Neural progenitor cell (in vitro differentiated cells): ENCODE measurements at places on chromosomes 2 and 18. TPM values are rescaled to one million over a fixed set of nuclear protein-coding genes. Genes with fewer than 3 reads are reported as not detected.

- peak; percentile 82 for DNase-seq
Observed at GRCh38 chr2:25132299-25132635, 36.1 kb downstream of the POMC start.

DNA sequence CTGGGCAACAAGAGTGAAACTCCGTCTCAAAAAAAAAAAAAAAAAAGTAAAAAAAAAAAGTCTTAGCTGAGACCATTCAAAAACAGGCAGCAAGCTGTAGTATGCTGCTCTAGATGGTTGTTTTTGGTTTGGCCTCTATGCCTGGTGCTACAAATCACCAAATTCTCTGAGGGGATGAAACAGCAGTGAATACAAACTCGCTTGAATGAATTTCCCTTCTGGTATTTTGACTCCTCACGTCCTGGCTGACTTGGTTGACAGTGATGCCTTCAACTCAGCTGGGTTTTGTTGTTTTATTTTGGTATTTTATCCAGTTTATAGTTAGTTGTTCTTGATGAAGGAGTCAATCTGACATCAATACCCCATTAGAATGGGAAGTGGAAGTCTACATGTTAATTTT is 3.3 kb upstream of the TCF7L1 start:
- DNase-seq, result no peak

DNA sequence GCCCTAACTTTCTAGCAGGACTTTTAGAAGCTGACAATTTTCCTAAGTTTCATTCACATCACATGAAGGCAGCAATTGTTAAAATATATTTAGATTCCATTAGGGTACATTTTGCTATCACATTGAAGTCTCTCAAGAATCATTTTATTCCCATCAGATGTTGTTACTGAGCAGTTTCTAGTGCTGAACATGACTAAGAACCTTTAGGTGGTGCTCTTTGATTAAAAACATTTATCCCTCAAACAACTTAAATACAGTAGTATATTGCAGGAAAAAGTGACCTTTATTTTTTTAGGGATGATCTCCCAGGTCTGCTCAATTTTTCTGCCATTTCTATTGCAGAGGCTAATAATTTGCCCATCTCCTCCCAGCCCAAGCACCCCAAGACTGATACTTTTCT is 22.9 kb upstream of the NARS1 start:
- no peak for DNase-seq

ACVR1C gene
- total RNA-seq, result 0.93 and 3.0 TPM in 2 replicates

DNA sequence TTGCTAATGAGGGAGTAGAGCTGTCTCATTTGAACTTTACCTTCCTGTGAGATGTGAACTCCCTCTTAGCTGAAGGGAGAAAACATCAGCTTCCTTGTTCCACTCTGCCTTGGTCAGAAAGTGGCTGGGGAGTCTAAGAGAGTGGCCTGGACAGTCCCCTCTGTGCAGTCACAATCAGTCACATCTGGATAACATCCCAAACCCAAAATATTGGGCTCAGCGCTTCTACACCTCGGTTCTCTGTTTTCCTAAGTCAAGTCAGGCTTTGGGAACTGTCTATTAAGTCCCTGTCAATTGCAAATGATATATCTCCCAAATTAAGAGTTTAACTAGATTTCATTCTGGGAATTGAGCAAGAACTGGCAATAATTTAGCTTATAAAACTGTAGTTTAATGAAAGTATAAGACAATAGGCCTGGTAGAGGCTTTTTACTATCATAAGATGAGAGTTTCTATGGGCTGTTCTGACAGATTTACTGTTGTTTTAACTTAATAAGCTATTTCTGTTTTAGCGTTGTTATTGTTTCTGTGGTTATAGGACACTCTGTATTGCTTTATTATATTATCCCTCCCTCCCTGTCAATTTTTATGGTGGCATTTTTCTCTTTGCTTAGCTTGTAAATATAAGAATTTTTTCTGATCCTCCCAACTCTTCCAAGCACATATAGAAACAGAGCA is 135.1 kb upstream of the LHCGR start:
- no peak for DNase-seq

STEAP3 gene
- 0.30 and 1.2 TPM in 2 replicates for total RNA-seq

DNA sequence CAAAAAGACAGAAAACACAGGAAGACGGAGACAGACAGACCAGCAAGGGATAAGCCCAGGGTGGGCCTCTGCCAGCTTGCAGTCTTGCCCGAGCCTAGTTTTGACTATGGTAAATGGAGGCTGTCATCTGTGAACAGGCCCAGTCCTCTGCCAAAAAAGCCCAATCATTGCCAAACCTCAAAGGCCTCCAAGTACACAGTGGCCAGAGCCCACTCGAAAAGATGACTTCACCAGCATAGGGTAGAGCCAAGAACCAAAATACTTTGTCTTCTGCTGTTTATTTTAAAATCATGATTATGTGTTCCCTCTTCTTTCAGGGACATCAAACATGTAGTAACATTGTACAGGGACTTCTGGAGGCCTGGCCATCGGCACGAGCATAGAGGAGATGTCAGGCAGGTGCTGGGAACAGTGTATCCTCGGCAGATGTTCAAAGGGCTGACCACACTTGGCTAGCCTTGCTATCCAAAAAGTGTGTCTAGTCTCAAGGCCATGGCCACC is 66.0 kb downstream of the TTC32 start:
- no peak for DNase-seq

ZNF804A gene
- 0.06 TPM in 1 of 2 replicates, not detected in the other for total RNA-seq

DNA sequence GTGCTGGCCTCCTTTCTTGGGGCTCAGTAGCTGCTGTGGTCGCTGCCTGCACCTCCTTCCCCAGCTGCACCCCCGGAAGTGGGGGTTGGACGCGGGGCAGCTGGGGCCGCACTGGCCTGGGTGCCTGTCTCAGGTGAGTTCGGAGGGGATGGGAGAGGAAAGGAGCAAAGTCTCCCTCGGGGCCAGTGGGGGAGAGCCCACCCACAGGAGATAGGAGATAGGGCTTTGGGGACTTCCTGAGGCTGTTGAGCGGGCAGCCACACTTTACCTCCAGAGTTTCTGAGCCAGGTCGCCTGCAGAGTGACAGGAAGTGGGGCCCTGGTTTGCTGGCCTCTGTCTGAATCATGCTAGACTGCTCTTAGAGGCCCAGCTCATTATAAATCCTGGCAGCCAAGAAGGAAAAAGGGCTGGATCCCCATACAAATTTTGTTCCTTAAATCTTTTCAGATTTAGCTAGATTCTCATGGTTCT is 8.1 kb downstream of the MBP start:
- no peak for DNase-seq

GRCh38 chr18:76126327-76126726 is 368.7 kb downstream of the ZNF516 start:
- peak; percentile 64 for DNase-seq

DNA sequence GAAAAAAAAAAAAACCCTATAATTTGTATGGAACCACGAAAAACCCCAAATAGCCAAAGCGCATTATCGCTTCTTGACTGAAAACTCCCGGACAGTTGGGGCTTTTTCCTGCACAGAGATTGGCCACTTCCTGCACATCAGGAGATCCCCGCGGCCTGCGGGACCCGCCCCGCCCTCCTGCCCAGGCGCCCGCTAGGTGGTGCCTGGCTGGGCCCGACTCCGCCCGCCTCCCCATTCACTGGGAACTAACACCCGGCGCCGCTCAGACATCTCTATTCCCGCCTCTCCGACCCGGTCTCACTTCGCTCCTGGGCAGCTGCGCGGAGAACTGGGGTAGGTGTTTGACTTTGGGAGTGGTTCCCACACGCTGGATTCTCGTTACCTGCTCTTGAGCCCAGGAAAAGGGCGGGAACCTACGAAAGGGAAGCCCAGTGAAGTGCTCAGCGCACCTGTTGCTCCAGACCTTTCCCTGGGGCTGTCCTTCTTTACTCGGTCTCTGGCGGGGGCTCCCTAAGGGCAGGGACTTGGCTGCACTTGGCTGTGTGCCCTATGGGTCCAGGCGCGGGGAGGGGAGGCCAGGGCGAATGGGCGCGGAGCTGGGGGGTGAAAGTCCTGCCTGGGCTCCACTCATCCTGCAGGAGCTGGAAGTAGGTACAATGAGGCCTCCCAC is at the start of gene HMSD:
Gene HMSD (plus strand): TSS at position 234 of the 670 bp plus-strand sequence. CDS start 4,155 bp downstream, outside the sequence.
- peak; percentile 84 for DNase-seq

DNA sequence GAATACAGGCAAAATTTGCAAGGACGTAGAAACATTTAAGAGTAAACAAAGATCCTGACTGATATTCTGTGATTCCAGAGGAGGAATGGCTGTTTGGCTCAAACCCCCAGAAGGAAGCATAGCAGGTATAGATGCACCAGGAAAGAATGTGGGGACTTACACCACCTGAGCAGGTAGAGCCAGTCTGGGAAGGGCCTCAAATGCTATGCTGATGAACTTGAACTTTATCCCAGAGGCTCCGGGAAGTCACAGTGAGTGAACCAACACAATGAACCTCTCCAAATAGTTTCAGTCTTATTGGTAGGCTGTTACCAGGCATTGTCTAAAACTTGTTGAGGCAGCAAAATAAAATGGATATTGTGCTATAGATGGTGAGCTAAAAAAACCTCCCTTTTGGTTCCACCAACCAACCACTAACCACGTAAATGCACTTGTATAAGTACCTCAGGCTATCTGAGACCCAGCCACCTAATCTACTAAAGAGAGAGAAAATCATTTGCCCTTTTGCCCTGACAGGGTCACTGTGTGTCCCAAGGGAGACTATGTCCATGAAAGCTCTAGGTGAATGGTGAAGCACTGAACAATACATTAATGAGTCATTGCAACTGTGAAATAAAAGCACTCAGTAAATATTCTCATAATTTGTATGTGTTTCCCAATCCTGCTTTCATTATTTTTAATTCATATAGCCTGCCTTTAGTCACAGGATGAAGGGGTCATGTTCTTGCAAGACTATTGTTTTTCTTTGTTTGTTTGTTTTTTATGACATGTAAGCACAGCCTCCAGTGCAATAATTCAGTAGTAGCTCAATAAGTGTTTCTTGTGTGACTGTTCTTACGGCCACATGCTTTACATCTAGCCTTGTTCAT is 911.6 kb downstream of the EPHA4 start:
- DNase-seq, result no peak

GRCh38 chr2:46297546-46298271 is 502 bp downstream of the EPAS1 start:
- DNase-seq, result peak; percentile 57

LAMA3 gene
- total RNA-seq, result 0.28 and 0.47 TPM in 2 replicates

DNA sequence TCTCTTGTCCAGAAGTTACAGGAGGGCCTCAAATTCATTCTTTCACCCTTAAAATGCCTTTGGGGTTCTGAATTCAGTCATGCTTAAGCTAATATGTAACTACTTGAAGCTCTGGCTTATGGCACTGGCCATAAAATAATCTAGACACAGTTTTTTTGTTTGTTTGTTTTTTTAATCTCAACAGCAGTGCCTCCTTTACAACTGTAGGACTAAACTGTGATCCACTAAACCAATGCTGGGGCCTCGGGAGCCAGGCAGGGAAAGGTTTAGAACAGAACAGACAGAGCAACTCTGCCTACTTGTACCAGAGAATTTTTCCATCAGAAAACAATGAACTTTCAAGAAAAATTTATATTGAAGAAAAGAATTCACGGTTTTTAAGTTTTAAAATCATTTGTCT is 1.7 kb downstream of the STAM2 start:
- no peak for DNase-seq

MEP1B gene
- not detected in 2 replicates for total RNA-seq

DNA sequence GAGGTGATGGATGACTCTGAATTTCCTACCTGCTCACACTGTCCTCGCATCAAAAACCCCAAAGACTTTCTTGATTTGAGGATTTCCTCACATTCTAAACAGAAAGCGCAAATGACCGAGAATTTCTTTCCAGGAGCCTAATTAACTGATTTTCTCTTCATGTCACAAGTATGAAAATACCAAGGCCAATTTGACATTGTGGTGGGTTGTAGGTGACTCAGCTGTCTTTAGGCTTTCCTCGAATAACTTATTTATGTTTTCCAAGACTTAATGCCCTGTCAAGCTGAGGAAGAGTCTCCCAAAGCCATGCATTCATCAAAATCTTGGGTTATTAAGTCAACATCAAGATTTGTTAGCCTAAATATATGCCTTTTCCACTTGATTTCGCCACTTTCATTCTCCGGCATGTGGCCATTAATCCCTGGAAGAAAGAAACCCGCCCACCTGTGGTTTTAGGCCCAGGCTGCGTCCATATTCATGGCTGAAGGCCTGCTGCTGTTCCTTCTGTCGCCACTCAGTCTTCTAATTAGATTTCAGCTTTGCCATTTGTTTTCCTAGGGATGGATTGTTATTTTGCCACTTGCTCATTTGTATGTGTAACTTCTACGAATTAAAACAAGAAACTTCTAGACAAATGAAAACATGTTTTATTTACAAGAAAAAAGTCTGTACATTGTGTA is 84.9 kb downstream of the ST6GAL2 start:
- peak; percentile 76 for DNase-seq

ANKAR gene
- 5.0 and 12.0 TPM in 2 replicates for total RNA-seq

- DNase-seq, result peak; percentile 58
Observed at GRCh38 chr18:12659904-12660605, 2.1 kb upstream of the SPIRE1 start.

- no peak for DNase-seq
Observed at GRCh38 chr2:60544062-60544461, 9.4 kb downstream of the BCL11A start.

STPG4 gene
- total RNA-seq, result not detected in 2 replicates

DNA sequence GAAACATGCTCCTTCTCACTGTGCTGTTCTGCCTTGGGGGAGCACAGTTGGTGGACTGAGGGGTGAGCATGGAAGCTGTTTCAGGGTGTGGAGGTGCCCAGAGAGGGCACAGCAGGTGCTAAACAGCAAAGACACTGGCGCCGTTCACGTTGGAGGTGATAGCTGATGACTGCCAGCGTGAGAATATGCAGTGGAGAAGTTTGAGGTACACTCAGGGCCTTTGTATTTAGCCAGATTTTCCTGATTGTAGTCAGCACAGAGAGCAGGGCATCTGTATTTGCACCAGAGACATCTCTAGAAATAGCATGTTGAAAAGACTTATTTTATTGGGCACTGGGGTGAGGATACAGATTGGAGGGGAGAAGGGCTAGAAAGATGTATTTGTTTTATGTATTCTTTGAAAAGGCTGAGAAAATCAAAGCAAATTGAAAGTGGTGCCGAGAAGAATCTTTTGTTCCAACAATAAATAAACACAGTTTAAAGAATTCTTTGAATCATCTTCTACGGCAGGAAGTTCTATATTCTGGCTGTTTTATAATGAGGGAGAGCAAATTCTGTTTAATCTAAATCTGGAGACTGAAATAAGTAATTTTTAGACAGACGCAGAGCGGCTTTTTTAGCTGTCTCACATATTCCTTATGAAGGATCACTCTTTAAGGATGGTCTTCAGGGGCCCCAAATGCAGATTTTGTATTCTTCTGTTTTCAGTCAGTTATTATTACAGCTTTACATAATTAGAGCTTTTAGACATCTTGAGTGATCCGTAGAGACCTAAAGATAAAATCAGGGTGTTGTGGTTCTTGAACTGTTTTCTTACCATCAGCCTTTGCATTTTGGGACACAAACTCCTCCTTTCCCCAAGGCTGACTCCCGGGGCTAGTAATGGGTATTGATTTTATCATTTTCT is 7.1 kb downstream of the ZNF532 start:
- no peak for DNase-seq

DNA sequence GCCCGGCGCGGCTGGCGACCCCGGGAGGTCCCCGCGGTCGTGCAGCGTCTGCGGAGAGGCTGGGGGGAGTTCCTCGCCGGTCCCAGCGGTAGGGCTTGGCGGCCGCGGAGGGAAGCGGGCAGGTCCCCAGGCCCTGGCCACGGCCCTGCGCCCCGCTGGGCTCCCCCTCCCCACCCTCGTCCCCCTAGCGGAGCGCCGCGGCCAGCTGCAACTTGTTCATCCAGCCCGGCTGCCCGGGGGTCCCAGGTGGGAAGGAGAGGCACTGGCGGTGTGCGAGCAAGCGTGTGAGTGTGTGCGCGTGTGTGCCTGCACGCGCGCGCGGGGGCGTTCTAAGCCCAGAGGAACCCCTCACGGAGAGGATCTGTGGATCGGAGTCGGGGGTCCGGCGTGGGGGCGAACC is 1.3 kb downstream of the PTPRM start:
- DNase-seq, result peak; percentile 77

TNFAIP6 gene
- total RNA-seq, result 0.22 TPM in 1 of 2 replicates, not detected in the other
